ENCODE measurements at places on chromosomes 6 and 20.

DNA sequence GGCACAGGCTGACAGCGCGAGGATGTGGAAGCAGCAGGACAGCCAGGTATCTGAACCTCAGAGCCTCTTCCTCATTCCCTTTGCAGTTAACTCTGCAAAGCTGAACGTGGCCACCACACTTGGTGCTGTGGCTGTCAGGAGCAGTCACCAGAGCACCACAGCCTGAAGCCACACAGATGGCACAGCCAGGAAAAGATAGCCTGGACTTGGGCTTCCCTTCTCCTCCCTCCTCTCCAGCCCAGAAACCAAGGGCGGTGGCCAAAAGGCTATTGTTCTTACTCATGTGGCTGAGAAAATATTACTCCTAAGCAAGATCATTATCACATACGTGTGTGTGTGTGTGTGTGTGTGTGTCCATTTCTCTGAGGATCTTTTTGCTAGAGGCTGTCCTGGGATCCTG lies 39.8 kb downstream of the CD164 start:
- no peak for DNase-seq

GRCh38 chr20:46399401-46399800 lies 7.0 kb downstream of the ELMO2 start:
- DNase-seq, result no peak

DNA sequence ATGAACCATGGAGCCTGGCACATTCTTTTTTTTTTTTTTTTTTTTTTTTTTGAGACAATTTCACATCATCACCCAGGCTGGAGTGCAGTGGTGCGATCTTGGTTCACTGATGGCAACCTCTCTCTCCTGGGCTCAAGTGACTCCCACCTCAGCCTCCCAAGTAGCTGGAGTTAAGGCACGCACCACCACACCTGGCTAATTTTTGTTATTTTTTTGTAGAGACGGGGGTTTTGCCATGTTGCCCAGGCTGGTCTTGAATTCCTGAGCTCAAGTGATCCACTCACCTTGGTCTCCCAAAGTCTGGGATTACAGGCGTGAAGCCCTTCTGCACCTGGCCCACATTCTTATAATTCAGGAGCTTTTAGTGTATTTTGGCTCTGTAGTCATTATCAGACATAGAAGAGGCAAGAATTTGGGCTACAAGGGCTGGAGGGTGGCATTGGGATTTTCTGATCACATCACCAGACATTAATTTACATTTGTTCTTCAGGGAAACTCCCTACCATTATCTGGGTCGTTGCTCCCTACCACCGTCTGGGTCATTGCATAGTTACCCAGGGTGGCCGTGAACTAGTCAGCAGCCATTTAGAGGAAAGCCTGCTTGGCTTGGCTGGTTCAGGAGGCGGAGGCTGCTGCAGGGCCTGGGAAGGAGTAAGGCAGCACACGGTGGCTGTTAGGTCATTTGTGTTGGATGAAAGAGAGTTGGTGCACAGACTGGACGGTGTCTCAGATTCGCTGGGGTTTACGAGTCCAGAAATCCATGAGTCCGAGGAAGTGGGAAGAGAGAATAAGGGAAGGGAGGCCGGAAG lies 17.6 kb downstream of the ARID1B start:
- DNase-seq, result no peak

DNA sequence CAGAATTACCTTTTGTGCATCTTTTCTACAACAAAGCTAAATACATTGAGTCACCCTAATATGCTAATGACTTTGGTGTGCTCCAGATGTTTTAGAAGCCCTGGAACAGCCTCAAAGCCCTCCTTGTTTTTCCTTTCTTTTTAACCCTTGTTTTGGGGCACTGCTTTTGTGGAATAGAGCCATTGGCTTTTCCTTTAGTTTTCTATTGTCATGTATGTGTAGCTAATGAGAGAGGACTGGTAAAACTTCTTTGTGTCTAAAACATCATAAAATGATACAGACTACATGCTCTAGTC lies 158.8 kb downstream of the JARID2 start:
- DNase-seq, result no peak

GRCh38 chr20:37297066-37297736 lies 7.7 kb downstream of the MANBAL start:
- DNase-seq, result no peak

DNA sequence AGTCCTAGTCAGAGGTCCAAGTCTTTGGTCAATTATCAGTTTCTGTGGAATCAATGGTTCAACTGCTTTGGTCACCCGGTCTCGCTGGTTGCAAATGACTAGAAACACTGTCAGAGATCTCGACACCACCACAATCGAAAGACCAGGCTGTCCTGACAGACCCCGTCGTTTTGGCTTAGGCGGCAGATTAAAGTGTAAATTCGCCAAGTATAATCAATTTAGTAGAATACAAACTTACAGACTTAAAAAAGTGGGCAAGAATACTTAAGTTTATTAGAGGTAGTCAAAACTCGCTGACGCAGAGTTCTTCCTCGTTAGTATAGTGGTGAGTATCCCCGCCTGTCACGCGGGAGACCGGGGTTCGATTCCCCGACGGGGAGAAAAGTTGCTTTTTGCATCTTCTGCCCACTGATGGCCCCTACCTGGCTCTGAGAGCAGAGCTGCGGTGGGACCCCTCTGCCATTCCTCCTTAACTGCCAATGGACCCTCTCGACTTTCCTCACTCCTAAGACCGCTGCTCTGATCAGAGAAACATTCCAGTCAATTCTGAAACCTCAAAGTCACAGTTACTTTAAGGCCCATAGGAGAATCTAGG lies 30.6 kb upstream of the ZNF184 start:
- DNase-seq, result peak; percentile 68

DNA sequence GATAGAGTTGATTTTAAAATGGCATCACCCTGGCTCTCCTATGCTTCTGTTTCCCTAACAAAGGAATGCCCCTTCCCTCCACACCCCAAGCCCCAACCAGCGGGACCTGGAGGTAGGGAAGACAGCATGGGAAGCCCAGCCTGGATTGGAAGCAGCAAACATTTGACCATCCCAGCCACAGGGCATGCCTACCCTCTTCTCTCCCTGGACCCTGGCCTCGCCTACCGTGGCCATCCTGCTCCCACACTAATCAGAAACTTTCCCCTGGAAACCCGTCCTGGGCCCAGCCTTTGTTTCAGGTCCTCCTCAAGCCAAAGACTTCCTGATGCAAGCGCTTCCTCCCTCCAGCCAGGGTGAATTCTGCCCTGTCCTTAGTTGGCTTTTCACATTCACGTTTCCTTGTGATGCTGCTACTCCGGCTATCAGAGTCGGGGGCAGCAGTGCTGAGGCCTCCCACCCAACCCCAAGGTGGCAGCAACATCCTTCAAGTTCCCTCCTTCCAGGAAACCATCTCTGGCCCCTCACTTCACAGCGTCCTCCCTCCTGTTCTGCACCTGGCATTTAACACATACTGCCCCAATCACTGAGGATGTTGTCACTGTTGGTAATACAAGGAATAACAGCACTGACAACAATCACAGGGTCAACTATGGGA lies 18.2 kb upstream of the ANGPT4 start:
- DNase-seq, result no peak

- no peak for DNase-seq
Measured at GRCh38 chr6:120211955-120212792, 862.6 kb upstream of the MAN1A1 start.

DNA sequence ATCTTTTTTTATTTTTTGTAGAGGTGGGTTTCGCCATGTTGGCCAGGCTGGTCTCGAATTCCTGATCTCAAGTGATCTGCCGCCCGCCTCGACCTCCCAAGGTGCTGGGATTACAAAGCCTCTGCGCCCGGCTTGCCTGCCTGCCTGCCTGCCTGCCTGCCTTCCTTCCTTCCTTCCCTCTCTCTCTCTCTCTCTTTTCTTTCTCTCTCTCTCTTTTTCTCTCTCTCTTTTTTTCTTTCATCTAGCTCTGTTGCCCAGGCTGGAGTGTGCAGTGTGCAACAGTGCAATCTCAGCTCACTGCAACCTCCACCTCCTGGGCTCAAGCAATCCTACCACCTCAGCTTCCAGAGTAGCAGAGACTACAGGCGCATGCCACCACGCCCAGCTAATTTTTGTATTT lies 4.6 kb upstream of the ILRUN start:
- DNase-seq, result no peak

- no peak for DNase-seq
Measured at GRCh38 chr6:13666194-13667105, 45.2 kb downstream of the RANBP9 start.
